Activated CD8-positive, alpha-beta memory T cell treated with anti-CD3 and anti-CD28 coated beads for 1 hour (primary cell): ENCODE measurements at places on chromosomes 12 and 14.

GRCh38 chr14:96261053-96261452 is 5.0 kb downstream of the BDKRB1 start:
- DNase-seq = no peak

- no peak for DNase-seq
These were observed 10.7 kb downstream of the CAMKK2 start for GRCh38 chr12:121285856-121286255.

DNA sequence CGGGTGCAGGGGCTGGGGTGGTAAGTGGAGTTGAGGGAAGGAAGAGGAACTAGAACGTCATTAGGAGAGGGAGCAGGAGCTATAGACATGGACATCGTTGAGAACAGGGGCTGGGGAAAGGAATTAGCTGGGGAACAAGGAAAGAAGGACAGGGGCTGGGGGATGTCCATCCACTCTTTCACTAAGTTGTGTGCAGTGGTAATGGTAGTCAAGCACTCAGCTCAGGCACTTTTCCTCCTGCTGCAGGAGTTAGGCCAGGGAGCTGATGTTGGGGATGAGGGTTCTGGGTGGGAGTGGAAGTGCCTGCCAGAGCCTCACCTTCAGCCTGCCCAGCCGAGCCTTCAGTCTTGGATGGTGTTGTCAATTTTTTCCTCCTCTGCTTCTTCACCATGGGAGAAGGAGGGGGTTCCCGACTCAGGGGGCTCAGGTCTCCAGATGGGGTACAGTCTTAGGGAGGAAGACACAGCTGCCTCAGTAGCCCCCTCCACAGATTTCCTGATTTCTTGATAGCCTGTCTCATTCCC is 9.2 kb downstream of the AGAP2 start:
- DNase-seq = no peak

DNA sequence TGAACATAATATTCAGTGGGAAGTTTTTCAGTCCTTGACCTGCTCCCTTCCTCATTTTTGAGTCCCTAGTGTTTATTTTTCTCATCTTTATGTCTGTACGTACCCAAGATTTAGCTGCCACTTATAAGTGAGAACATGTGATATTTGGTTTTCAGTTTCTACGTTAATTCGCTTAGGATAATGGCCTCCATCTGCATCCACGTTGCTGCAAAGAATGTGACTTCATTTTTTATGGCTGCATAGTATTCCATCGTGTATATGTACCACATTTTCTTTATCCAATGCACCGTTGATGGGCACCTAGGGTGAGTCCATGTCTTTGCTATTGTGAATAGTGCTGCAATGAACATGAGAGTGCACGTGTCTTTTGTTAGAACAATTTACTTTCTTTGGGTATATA is 30.3 kb downstream of the MIA2 start:
- no peak for DNase-seq

DNA sequence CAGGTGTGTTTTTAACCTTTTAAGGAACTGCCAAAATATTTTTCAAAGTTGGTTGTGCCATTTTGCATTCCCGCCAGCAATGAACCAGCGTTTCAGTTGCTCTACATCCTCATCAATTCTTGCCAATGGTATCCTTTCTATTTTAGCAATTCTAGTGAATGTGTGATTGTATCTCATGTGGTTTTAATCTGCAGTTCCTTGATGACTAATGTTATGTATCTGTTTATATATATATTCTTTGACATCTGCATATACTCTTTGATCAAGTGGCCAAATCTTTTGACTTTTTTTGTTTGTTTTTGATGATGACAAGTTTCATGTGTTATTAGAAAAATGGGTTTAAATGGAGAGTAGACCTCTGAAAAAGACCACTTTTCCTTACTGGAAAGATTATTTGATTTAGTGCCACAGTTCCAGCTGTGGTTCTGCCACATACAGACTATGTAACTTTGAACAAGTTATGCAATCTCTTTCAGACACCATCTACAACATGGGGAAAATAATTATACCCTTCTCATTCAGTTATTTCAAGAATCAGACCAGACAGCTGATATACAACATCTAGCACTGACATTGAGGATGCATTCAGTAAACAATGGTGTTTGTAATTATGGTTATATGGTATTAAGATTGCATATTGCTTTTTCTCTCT is 146.3 kb upstream of the CNOT2 start:
- DNase-seq = no peak

- no peak for DNase-seq
These were observed 46.6 kb upstream of the PLEKHG6 start for GRCh38 chr12:6263931-6264330.

- no peak for DNase-seq
These were observed 22.1 kb upstream of the NAP1L1 start for GRCh38 chr12:76106631-76107030.

- DNase-seq = no peak
These were observed 232.5 kb upstream of the FOXN3 start for GRCh38 chr14:89649451-89650075.
